Karpas-422 (cell line): ENCODE measurements at places on chromosomes 5 and 9.

DNA sequence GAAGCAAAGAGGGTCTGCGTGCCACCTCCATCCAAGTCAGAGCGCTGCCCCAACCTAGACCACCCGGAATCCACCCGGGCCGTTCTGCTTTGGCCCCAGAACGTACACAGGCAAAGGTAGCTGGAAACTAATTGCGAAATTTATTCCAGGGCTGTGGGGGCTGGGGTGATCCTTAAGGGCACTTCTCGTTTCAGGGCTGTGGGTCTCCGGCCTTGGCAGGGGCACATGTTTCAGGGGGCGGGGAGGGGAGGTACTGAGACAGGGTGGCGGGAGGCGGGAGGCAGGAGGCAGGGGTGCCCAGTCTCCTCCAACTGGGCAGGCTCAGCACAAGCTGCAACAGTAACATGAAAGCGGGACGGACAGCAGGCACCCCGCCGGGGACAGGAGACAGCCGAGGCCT, 26.1 kb downstream of the NR5A1 start:
- no peak for DNase-seq

DNA sequence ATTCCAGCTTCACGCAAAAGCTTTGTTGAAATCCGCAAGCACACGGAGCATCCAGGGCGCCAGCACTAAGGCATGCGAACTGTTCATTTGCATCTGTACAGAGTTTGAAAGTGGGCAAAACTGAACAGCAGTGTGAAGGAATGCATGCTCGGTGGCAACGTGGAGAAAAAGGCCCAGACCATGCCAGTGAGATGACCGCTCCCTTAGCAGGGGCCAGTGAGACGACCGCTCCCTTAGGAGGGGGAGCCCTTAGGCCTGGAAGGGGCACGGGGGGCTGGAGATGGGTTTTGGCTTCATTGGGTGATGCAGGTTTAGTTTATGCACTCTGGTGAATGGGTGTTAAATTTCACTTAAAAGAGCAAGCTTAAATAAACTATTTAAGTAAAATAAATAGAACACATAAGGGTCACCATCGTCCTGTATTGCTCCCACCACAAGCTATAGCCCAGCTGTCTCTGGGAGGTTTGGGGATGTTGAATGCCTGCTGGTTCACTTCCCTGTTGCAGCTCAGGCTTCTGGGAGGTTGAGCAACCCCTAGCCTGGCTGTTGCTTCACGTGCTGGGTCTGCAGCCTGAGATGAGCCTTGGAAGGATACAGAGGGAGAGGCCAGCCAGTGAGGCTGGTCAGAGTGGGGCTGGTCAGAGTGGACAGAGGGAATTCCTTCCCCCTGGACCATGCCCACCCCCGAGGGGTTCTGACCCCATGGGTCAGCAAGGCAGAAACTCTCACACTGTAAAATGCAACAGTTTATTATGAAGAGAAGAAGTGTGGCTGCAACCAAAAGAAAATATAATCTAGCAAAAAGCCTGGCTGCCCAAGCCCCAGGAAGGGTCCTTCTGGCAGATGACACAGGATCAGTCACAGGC, 4.6 kb upstream of the FCN1 start:
- DNase-seq = no peak

- no peak for DNase-seq
These were observed 20.6 kb upstream of the TNFSF15 start for GRCh38 chr9:114826431-114826830.

GRCh38 chr5:179256328-179257175, 88.7 kb downstream of the ADAMTS2 start:
- no peak for DNase-seq

- no peak for DNase-seq
These were observed 90.9 kb downstream of the THBS4 start for GRCh38 chr5:80125962-80126480.

GRCh38 chr9:120603591-120603990, 23.6 kb upstream of the CDK5RAP2 start:
- no peak for DNase-seq

DNA sequence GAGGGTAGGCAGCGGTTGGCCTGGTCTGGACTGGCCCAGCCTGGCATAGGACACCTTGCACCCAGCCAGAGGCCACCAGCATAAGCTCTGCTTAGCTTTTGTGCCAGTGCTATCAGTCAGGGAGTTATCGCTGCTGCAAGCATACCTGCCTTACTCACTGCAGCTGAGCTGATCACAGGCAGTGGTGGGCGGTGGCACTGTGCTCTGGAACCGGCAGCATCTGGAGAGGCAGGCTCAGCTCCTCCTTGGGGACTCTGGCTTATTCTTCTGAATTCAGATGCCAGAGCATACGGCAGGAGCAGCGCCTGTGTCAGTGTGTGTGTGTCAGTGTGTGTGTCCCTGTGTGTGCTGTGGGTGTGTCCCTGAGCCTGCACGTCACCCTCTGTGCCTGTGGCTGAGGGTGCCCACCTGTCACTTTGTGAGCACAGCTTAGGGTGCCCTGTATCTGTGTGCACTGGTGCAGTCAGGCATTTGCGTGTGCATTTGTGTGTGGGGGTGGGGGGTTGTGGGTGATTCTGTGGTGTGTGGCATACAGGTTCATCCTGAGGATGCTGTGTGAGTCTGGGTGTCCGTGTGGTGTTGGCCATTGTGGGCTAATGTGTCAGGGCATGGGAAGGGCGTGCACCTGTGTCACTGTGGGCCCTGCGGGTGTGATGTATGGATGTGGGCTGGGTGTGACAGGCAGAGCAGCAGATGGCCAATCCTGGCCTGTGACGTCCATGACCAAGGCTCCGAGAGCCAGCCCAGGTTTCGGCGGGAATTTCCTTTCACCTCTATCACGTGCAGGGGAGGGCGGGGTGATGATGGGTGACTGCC, 23.5 kb downstream of the LMX1B start:
- no peak for DNase-seq

DNA sequence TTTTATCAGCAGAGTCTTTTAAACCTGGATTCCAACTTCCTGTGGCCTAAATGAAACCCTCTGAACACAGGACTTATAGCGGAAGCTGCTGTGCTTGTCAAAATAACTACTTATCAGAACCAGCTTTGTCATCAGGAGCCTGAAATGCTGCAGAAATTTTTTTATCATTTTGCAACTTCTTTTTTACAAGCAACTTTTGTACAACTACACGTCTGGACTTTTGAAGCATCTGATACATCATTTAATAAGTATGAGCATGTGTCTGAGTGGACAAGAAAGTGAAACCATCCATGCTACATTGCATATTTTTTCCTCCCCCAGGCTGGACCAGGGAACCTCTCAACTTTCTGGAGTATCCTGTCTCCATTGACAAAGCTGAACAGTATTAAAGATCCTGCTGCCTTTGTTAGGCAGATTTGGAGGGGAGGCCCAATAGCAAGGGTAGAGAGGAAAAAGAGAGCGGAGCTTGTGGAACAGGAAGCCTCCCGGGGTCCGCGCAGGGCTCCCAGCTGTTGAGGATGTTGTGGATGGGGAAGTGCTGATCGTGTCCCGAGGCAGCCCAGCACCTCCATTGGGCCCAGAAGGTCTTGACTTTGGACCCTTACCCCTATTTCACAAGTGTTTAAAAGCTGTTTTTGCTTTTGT, 196.6 kb downstream of the MSX2 start:
- no peak for DNase-seq

GRCh38 chr9:37994639-37995347, 74.2 kb downstream of the SHB start:
- peak; percentile 68 for DNase-seq

DNA sequence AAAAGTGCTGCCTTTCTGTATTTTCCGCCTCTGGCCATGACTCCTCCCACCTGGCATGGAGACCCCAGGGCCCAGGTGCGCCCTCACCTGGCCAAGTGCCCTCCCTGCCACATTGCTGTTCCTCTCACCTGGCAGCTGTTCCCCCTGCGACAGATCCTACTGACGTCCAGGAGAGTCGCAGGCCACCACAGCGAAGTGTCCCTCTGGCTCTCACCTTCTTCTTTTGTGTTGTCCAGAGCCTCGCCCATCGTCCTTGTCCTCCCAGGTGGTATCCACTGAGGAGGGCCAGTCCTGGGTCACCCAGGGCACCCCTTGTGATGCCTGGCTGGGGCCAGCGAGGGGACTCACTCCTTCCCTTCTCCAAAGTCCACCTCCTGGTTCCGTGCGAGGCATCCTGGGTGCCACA, 2.6 kb downstream of the NKD2 start:
- peak; percentile 81 for DNase-seq

- no peak for DNase-seq
These were observed 217.3 kb downstream of the ARL15 start for GRCh38 chr5:54093081-54093492.

DNA sequence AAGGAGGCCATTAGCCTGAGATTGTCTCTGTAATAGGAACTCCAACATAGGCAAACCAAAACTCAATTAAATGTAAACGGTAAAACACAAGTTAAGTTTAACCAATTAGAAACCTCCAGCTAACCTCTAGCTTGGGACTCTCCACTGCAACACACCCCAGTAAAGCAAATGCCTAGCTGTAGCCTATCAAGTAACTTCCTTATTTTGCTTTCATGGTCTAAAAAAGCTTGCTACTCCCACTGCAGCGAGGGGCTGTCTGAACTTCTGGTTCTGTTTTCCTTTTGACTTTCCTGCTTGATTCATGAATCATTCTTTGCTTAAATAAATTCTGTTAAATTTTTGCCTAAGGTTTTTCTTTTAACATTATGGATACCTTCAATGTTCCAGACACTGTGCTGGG, 24.4 kb upstream of the C5orf46 start:
- peak; percentile 67 for DNase-seq

DNA sequence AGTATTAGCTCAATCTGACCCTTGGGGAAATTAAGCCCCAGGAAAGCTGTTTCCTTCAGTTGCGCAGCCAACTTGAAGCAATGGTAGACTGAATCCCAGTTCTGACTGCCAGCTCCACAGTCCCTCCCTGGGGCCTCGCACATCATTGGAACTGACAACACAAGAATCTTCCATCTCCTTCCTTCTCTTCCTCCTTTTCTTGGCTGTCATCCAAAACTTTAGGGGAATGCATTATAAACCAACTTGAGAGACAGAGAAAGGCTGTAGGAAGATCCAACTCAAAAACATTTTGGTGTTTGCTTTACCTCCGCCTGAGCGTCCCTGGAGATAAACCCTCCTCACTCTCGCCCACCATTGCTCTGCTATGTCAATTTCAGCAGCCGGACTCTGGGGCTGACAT, 16.6 kb downstream of the KCNIP1 start:
- DNase-seq = no peak

DNA sequence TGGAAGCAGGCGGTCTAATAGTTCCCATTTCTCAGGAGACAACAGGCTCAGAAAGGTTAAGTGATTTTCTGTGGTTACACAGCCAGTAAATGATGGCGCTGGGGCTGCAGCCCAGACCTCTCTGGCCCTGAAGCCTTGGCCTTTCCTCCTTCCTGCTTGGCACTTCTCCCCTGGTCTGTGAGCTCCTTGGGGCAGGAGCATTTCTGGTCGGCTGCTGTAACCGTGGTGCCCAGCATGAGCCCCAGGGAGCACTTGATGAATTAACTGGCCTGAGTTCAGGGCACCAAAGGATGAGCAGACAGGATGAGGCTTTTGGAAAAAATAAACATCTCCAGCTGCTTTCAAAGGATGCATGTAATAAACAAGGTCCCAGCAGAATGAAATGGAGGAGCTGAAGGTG, 30.2 kb downstream of the CDHR2 start:
- no peak for DNase-seq

DNA sequence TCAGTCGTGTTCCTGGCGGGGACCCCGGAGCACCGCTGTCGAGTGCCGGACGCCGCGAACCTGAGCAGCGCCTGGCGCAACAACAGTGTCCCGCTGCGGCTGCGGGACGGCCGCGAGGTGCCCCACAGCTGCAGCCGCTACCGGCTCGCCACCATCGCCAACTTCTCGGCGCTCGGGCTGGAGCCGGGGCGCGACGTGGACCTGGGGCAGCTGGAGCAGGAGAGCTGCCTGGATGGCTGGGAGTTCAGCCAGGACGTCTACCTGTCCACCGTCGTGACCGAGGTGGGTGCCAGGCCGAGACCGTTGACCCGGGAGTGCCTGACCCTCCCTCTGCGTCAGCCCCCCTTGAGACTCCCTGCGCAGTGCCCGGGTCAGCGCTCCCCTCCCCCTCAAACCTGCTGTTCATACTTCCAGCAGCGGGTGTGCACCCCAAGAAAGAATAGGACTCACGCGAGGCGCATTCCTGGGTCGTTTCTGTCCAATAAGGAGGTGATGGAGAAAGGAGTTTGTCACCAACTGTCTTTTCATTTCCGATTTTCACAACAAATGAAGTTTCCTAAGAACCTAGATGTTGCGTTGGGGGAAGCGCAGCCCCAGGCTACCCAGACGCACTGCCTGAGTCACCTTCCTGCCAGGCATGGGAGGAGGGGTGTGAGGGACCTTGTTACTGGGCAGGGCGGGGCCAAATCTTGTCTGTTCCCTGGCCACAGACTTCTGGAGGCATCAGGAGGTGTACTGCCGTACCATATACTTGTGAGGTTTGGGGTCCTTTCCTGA, 722 bp downstream of the SLC22A4 start:
- no peak for DNase-seq

DNA sequence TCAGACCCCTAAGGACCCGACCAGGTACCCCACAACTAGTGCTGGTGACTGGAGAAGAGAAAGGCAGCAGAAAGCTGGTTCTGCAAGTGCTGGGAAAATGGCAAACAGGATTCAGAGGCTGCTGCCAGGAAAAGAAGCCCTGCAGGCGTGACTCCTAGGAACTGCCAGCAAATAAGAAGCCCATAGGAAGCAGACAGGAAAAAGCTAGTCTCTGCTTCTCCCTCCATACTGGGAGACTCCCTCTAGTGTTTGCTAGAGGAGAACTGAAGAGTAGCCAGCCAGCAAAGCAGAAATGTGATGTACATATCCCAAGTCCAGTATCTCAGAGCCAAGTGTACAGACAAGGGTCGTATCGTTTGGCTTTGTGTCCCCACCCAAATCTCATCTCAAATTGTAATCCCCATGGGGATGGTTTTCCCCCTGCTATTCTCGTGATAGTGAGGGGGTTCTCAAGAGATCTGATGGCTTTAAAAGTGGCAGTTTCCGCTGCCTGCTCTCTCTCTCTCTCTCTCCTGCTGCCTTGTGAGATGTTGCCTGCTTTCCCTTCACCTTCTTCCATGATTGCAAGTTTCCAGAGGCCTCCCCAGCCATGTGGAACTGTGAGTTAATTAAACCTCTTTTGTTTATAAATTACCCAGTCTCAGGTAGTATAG, 38.1 kb upstream of the TUSC1 start:
- DNase-seq = peak; percentile 48

- DNase-seq = no peak
These were observed 8.9 kb downstream of the ZFAND5 start for GRCh38 chr9:72356041-72356582.

GRCh38 chr5:139105621-139106071, 92.5 kb downstream of the SIL1 start:
- DNase-seq = no peak

GRCh38 chr5:40429258-40430100, 250.2 kb upstream of the PTGER4 start:
- no peak for DNase-seq

DNA sequence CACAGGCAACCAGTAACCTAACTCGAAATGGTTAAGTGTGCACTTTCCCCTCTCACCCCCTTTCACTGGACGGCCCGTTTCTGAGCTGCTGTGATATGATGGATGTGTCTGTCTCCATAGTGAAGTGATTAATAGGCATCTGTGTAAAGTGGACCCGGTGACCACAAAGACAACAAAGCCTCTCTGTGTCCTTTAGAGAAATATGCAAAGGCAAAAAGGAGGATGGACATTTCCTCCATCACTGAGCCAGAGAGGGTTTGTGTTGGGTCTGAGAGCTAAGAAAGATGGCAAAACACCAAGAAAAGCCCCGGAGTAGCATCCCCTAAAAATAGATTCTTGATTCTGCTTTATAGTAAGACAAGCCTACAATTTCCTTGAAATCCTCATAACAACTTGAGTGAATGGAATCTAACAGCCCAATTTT, 120.6 kb downstream of the SEMA6A start:
- no peak for DNase-seq
